ENCODE measurements at places on chromosomes 12 and 14. TPM values are rescaled to one million over a fixed set of nuclear protein-coding genes. Genes with fewer than 3 reads are reported as not detected.

GRCh38 chr12:93938931-93939330 is 209.4 kb upstream of the PLXNC1 start:
- no peak overlapping the region for H3K27ac ChIP-seq
- H3K4me3 ChIP-seq: no peak overlapping the region
- H3K27me3 ChIP-seq: peaks cover 2% of the 10 kb centered on the region
- no peak for DNase-seq

DNA sequence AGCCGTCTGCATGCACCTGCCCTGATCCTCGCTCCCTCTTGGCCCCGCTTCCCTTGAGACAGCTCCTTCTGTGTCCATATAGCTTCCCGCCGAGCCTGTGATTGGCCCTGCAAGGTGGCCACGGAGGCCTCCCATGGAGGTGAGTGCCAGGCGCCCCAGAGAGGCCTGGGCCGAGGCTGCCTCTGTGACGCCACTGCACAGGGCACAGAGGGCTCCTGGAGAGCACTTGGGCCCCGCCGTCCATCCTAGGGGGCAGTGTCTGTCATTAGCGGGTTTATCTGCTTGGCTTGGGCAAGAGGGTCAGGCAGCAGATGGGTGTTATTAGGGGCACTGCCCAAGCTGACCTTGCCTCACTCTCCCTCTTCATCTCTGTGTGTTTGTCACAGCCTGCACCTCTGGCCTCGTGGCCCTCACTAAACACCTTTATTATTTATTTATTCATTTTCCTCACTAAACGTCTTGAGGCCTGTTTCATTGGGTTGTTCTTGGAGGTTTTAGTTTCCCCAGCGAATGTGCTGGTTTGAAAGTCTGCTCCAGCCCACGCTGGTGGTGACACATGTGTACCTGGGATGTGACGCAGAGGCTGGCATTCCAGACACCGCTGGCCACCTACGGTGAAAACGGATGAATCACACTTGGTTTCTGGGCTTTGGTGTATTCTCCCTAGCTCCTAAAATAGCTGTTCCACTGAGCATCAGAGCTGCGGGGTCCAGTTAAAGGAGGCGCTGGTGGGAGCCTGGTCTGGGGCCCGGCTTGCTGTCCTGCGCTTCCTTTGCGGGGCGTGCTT is 5.9 kb downstream of the ZFYVE21 start:
- peaks cover 4% of the 10 kb centered on the region for H3K36me3 ChIP-seq
- no peak for DNase-seq
- no peaks in the 10 kb centered on the region for H3K27me3 ChIP-seq
- H3K4me3 ChIP-seq: no peak overlapping the region
- peaks cover 6% of the 10 kb centered on the region for H3K4me1 ChIP-seq
- no peak overlapping the region for H3K27ac ChIP-seq

GRCh38 chr12:59867689-59868088 is 271.9 kb downstream of the SLC16A7 start:
- H3K4me1 ChIP-seq: no peaks in the 10 kb centered on the region
- no peaks in the 10 kb centered on the region for H3K36me3 ChIP-seq
- no peak overlapping the region for H3K27ac ChIP-seq
- H3K4me3 ChIP-seq: no peak overlapping the region
- no peaks in the 10 kb centered on the region for H3K27me3 ChIP-seq

- no peaks in the 10 kb centered on the region for H3K4me1 ChIP-seq
- DNase-seq: peak; percentile 51
- no peaks in the 10 kb centered on the region for H3K27me3 ChIP-seq
- H3K4me3 ChIP-seq: no peak overlapping the region
Observed at GRCh38 chr14:47040550-47040949, 389.0 kb upstream of the RPL10L start.

The WNT5B gene
- not detected for polyA plus RNA-seq

The ARHGDIB gene
- polyA plus RNA-seq: 1,245 TPM

The PAX9 gene
- 0.48 TPM for polyA plus RNA-seq

All from endothelial cell of umbilical vein (primary cell).